ENCODE measurements at places on chromosomes 2 and 18.

- no peak for DNase-seq
These were observed 12.0 kb upstream of the GYPC start for GRCh38 chr2:126643972-126644371.

GRCh38 chr2:192534072-192534471, 339.3 kb upstream of the TMEFF2 start:
- no peak for DNase-seq

DNA sequence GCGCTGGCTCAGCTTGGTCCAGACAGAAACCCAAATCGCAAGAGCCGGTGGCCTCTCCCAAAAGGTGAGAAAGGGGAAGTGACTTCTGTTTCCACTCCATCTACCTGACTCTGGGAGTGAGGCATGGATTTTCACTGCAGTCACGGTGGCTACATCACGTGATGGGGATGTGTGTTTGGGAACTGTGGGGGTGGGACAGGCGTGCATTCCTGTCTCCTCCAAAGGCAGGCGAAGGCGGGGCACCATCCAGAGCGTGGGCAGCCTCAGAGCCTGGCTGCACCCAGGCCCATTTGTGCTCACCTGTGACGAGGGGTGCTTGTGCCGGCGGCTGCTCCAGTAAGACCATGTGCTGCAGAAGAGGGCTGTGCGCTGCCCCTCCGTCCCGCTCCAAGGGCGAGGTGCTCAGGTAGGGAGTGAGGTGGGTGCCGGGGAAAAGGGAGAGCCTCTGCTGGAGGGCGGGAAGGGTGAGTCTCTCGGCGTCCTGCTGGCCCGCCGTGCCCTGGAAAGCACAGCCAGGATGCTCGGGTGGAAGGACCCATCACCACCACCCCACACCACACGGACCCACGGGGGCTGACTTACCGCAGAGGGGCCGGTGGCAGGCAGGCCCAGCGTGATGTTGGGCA, 266.8 kb downstream of the HDAC4 start:
- DNase-seq, result no peak

DNA sequence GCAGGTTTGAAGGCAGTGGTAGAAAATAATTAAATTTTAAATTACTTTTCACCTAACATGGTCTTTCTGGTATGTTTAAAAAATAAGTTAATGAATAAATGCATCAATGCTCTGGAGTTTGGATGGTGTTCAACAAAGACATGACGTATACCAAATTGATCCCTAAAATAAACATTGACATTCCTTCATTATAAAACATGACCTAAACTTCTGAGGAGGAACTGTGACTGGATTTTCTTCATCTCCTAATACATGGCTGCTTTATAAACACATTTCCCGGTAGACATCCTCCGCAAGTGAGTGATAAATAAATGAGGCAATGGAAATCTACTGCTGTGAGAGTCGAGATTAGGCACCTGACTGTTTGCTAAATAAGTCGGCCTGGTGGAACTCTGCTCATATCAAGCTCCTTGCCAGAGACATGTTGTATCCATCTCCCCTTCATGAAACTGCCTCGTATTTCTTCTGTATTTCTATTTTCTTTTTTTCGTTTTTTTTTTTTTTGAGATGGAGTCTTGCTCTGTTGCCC, 362.3 kb downstream of the RNF144A start:
- DNase-seq, result no peak

GRCh38 chr2:147845411-147845971, 662 bp downstream of the ACVR2A start:
- no peak for DNase-seq

DNA sequence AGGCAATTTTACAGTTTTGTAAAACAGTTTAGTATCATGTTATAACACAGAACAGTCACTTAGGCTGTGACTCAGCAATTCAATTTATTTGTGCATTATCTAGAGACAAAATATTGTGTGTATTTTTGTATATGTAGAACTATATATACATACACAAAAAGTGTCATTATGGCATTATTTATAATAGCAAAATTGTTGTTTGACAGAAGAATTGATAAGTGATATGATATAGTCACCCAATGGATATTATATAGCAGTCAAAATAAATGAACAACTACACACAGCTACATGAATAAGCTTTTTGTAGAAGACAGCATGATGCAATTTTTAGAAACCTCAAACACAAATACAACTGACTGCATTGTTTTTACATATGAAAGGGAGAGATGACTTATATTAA, 334.0 kb downstream of the TRIB2 start:
- no peak for DNase-seq

- no peak for DNase-seq
These were observed 29.3 kb downstream of the PTRHD1 start for GRCh38 chr2:24763843-24764242.

GRCh38 chr2:216388046-216388884, 16.0 kb upstream of the MARCHF4 start:
- no peak for DNase-seq

- DNase-seq, result no peak
These were observed 23.1 kb upstream of the ATP8B1 start for GRCh38 chr18:57826252-57826651.

DNA sequence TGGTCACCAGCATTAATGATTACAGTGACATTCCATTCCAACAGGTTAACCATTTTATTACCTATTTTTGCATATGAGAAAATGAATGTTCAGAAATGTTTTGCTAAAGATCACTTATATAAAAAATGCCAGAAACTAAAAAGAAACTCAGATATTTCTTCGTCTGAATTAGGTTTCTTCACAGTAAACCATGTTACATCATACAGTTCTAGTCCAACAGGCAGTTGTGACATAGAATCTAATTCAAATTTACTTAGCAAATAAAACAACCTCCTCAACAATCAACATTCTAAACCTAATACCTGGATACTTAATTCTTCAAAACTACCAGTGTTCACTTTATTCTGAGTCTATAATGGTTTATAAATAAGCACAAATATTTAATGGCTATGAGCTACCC, 416.3 kb upstream of the LRRTM4 start:
- DNase-seq, result no peak

Data from upper lobe of right lung (tissue), 1 donor.